ENCODE measurements at places on chromosomes 12 and 14. TPM values are rescaled to one million over a fixed set of nuclear protein-coding genes. Genes with fewer than 3 reads are reported as not detected.

The DCN gene
- not detected for total RNA-seq

The BIN2 gene
- total RNA-seq: 443 TPM

The ACSM4 gene
- total RNA-seq: not detected

The HSPB8 gene
- total RNA-seq: not detected

The MAPK1IP1L gene
- 119 TPM for total RNA-seq
